ENCODE measurements at places on chromosomes 12 and 14. TPM values are rescaled to one million over a fixed set of nuclear protein-coding genes. Genes with fewer than 3 reads are reported as not detected.

GRCh38 chr14:100067481-100067880 lies 2.3 kb downstream of the EVL start:
- no peak for DNase-seq

GRCh38 chr12:15754233-15754632 lies 35.0 kb downstream of the EPS8 start:
- DNase-seq = no peak

DNA sequence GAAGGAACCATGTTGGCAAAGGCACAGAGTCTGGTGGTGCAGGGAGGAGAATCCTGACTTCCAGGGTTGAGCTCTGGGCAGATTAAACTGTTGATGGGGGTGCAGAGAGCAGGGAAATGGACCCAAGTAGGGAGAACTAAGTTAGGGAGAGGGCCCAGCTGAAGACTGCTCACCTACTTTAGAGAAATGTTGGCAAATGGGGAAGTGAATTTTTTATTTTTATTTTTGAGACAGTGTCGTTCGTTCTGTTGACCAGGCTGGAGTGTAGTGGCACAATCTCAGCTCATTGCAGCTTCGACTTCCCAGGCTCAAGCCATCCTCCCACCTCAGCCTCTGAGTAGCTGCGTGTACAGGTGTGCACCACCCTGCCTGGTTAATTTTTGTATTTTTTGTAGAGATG lies 32.1 kb upstream of the TUBA1A start:
- DNase-seq = no peak

GRCh38 chr12:25942709-25943108 lies 15.8 kb upstream of the RASSF8 start:
- no peak for DNase-seq

GRCh38 chr12:79140711-79141110 lies 276.1 kb downstream of the SYT1 start:
- DNase-seq = no peak

GRCh38 chr12:106271575-106272505 lies 24.0 kb upstream of the CKAP4 start:
- DNase-seq = no peak

- no peak for DNase-seq
These were observed 246.7 kb upstream of the G2E3 start for GRCh38 chr14:30312214-30312613.

- peak; percentile 72 for DNase-seq
These were observed 51.4 kb downstream of the C14orf132 start for GRCh38 chr14:96090441-96091148.

- no peak for DNase-seq
These were observed 35.8 kb upstream of the PRKAB1 start for GRCh38 chr12:119631930-119632678.

GRCh38 chr12:49776413-49776812 lies 35.1 kb downstream of the TMBIM6 start:
- DNase-seq = peak; percentile 89

- DNase-seq = no peak
These were observed 52.2 kb upstream of the ANP32D start for GRCh38 chr12:48420039-48420775.

GRCh38 chr12:131007031-131007739 lies 53.5 kb downstream of the ADGRD1 start:
- DNase-seq = no peak

- no peak for DNase-seq
These were observed 855.3 kb downstream of the DIO2 start for GRCh38 chr14:79356040-79356439.

- no peak for DNase-seq
These were observed 101.3 kb downstream of the HMGA2 start for GRCh38 chr12:65925626-65926025.

DNA sequence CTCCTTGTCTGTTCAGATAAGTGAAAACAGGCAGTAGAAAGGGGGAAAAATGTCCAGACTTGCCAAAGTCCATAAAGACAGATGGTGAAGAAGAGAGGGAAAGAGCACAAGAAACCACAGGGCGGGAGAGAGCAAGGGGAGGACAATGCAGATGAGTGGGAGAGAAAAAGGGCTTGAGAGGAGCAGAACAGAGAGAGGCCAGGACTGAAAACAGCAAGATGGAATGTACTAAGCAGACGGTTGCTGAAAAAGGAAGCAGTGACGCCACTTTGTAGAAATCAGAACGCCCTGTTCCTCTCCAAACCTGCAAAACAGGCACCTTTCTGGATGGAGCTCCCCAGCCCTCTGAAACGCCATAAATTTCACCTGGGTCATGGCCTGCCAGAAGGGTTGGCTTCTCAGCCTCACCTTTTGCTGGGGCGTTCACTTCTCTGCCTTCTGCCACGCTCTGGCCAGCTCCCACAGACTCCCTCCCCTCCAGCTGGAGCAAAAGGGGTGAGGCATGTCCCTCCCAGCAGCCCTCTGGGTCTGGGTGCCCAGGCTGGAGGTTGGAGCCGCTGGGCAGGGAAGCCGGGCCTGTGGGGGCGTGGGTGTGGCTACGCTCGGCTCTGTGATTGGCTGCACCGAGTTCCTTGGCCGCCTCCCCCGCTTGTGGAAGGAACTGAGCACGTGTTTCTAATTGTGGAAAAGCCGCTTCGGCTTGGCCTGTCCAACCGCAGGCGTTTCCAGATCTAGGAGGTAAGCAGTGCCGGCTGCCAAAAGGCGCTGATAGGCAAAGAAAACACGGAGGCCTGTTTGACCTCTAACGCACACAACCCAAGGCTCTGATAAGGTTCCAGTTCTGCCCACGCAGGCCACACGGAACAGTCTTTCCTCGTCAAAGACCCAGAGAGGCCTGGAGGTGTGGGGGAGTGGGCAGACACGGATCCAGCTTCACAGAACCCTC lies 29.3 kb downstream of the SLC7A8 start:
- peak; percentile 43 for DNase-seq

GRCh38 chr14:68652433-68652690 lies 140.5 kb downstream of the ZFP36L1 start:
- no peak for DNase-seq

DNA sequence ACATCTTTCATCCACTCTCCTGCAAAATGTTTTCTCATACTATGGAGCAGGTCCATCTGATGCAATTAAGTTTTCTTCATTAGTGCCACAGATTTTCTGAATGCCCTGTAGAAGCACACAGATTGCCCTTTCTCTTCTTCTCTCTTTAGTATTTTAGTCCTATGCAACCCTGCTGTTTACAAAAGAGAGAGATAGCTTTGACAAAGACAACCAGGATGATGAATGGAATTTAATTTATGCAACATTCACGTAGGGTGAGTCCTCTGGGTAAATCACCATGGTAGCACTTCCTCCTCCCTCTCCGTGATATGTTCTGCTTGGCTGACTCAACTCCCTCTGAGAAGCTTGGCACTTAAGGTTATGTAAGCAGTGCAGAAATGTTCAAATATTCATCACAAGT lies 400.9 kb upstream of the PDE3A start:
- DNase-seq = peak; percentile 95

DNA sequence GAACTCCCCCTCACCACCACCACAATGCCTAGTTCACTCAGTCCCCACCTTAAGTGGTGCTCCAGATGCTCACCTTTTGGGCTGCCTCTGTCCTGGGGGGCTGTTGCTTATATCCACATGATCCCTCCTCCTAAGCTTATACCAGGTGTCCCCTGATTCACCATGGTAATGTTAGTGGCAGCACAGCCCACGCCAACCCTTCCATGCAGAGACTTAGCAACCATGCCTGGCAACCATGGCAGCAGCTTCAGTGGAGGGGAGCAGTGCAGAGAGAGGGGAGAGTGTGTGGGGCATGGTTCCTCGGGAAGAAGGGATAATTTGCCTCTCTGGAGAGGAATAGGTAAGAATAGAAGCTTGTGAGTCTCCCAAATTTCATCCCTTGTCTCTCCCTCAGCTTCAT lies 1.2 kb upstream of the DDN start:
- no peak for DNase-seq

DNA sequence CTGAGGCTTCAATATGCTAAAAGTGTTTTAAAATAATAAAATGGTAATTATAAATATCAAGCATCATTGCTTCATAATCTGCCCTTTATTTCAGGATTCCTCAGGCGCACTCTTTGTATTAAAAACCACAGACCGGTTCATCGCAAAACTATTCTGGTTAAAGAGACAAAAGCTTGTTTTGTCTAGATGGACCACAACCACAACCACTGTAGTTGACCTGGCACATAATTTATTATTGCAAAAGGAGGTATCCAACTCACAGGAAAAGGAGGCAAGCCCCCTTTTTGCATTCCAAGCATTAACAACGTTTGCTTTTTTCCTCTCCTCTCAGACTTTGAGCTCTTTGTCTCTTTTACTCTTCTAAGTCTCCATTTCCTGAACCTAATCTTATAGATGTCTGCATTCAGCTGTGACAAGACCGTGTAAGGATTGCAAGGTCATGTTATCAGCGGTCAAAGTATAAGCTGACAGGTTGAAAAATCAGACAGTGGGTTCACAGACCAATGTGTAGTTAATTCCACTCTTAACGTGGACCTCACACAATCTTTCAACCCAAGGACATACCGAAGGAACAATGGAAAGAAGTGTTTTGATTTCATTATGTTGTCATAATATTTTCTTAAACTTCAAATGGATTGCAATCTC lies 1057.6 kb downstream of the GALC start:
- peak; percentile 51 for DNase-seq

DNA sequence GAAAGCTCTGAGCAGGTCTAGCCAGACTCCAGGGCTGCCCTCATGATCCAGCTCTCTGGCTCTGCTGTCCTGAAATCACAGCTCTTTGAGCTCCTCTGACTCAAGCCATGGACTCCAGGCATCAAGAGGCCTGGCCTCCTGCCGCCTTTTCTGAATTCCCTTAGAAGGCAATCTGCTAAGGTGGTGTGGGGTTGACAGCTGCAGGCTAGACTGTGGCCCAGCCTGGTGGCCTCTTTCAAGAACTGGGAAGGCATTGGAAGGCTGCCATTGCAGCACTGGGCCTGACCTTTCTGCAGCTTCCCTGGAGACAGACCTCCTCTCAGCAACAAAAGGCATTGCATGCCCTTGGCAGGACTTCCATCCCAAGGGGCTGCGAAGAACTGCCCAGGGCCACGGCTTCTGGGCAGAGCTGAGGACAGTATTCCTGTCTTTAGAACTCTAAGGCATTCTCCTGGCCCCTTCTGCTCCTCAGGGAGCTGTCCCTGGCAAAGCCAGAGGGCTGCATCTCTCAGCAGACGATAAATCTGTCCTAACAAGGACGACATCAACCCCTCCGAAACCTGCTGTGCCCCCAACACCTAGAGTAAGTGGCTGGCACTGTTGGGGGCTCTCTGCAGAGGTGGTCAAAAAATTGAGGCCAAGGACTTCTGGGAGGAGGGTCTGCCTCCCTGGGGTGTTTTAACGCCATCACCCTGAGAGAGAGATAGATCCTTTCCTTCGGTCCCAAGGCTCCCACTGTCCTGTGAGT lies 115.6 kb downstream of the RBM19 start:
- peak; percentile 79 for DNase-seq

- DNase-seq = peak; percentile 68
These were observed 63.2 kb upstream of the TMX1 start for GRCh38 chr14:51176839-51177238.

GRCh38 chr12:52052468-52053186 lies 1.4 kb downstream of the NR4A1 start:
- DNase-seq = peak; percentile 55

GRCh38 chr14:61420326-61420725 lies 98.9 kb downstream of the PRKCH start:
- no peak for DNase-seq

GRCh38 chr12:39935275-39935674 lies 170.6 kb downstream of the SLC2A13 start:
- DNase-seq = no peak

GRCh38 chr14:71947947-71948500 lies 15.8 kb downstream of the RGS6 start:
- no peak for DNase-seq

DNA sequence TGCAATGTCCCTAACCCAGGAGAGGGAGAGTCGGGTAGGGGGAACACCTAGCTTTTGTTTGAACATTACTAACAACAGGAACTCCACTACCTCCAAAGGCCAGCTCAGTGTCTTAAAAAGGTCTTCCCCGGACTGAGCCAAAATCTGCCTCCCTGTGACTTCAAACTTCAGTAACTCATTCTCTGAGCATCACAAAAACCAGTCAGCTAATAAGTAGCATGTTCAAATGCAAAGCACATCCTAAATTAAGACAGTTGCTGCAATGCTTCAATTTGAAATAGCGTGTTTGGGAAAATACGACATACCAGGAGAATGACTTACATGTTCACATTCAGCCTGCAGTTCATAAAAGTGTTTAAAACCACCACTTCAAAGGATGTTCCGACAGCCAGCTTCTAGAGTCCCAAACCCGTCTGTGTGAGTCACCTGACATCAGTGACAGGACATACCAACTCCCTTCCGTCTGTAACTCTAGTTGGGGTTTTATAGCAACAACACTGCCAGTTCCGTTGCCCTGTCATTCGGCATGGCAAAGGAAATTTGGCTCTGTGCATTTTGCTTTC lies 13.0 kb downstream of the ZFP36L1 start:
- DNase-seq = peak; percentile 57

GRCh38 chr12:107320033-107320928 lies 226.9 kb upstream of the CRY1 start:
- DNase-seq = peak; percentile 61

DNA sequence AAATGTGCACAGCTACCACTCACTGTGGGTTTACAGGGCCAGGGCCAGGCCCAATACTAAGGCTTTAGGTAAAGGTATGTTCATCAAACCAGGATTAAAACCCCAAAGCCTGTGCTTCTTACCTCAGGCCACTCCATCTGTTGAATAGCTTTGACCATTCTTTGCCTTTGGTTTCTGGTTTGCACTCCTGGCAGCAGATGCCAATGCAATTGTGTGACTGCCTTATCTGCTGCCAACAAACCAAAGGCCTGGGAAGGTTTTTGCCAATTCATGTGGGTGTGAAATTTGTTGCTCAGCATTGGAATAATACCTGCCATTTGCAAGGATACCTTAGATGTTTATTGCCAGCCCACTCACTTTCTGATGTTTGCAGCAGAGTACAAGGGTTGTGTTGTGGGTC lies 221.6 kb downstream of the C12orf75 start:
- DNase-seq = no peak

KCNH3 gene
- 0.86 TPM for total RNA-seq

TMEM132C gene
- 1.8 TPM for total RNA-seq

TAS2R8 gene
- 0.45 TPM for total RNA-seq

KCNC2 gene
- total RNA-seq = not detected

FSCB gene
- not detected for total RNA-seq

CD69 gene
- not detected for total RNA-seq

TSPAN9 gene
- 153 TPM for total RNA-seq

CDKN3 gene
- total RNA-seq = 43.9 TPM

DICER1 gene
- 31.1 TPM for total RNA-seq

PLA2G1B gene
- not detected for total RNA-seq

RNFT2 gene
- 17.5 TPM for total RNA-seq

BCL11B gene
- total RNA-seq = 1.7 TPM
